Activated T-cell treated with anti-CD3 and anti-CD28 coated beads for 1 hour (primary cell): ENCODE measurements at places on chromosomes 1 and 21.
A peak's percentile ranks its signal among the peaks of the same experiment; 100 is the strongest.

DNA sequence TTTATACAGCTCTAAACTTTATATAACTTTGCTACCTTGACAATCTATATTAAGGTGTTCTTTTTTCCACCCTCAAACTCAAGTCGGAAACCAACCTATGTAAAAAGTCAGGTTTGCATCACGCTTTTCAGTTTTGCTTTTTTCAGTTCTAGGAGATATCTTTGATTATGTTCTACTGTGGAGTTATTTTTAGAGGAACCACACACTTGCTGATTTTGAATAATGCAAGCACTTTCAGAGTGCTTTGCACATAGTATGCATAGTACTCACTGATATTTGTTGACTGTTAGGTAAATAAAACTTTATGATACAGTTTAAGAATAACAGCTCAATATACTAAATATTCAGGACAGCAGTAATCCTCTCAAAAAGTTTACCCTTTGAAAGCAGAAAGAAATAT is 564.2 kb upstream of the ZRANB2 start:
- no peak for DNase-seq

DNA sequence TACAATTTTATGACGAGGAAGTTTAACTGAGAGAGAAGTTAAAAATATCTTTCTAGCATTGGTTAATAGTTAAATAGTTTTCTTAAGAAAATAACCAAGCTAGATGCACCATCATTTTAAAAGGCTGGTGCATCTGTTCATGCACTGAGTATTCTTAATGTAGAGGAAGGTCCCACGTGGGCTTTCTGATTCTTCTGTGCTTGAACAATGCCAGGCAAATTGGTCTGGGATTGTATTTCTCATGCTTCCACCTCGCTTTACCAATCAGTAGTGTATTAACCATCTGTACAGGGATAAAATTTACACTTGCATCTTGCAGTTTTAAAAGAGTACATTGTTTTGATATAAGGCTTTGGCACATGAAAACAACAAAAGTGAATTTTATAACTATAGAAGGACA is 47.4 kb upstream of the MTF2 start:
- no peak for DNase-seq

GRCh38 chr1:62294261-62294660 is 25.0 kb downstream of the KANK4 start:
- DNase-seq = no peak

- no peak for DNase-seq
These were observed 127.8 kb downstream of the TBX19 start for GRCh38 chr1:168408539-168408865.

- DNase-seq = no peak
These were observed 25.1 kb downstream of the POFUT2 start for GRCh38 chr21:45262616-45263015.

GRCh38 chr1:203342192-203342940 is 8.6 kb downstream of the FMOD start:
- peak; percentile 47 for DNase-seq

DNA sequence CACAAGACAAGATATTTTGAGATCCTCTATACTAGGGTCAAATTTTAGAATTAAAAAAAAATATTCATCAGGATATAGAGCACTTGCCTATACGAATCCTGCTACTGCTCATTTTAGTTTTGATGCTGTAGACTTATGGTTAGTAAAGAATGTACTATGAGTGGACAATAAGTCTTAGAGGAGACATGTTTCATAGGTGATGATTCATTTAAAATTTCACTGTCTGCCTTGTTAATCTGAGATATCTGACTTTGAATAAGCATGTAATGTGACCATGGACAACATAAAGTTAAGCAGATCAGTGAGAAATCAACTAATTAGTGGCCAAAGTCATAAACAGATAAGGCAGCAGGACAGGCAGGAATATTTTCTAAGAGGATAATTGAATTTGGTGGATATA is 106.8 kb upstream of the HP1BP3 start:
- no peak for DNase-seq

DNA sequence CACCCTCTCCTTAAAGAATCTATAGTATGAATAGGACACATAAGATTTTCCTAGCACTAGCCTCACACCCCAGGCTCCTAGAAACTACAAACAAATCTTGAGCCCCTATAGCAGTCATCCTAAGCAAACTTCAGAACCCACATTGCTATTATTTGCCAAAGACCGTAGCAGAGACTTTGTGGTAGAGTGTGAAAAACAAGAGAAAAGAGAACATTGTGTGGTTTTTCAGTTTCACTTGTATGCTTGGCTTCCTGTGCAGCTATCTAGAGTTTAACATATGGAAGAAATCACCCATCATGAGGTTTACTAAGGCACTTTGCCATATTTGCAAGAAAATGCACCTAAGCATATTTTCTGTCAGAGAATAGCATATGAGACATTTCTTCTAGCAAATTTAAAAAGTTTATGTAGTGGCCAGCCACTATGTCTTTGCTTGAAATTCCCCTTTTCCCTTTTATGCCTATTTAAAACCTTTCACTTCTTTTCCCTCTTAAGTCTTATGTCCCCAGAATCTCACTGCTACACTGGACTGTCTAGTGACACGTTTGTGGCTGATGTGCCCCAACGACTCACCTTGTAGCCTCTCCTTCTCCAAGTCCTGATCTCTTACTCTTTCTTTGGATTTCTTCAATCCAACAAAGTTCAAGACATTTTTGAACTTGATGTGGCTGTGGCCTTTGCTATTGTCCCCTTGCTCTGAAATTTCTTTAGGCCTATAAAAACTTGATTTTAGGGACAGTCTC is 25.6 kb downstream of the CCDC190 start:
- DNase-seq = no peak

DNA sequence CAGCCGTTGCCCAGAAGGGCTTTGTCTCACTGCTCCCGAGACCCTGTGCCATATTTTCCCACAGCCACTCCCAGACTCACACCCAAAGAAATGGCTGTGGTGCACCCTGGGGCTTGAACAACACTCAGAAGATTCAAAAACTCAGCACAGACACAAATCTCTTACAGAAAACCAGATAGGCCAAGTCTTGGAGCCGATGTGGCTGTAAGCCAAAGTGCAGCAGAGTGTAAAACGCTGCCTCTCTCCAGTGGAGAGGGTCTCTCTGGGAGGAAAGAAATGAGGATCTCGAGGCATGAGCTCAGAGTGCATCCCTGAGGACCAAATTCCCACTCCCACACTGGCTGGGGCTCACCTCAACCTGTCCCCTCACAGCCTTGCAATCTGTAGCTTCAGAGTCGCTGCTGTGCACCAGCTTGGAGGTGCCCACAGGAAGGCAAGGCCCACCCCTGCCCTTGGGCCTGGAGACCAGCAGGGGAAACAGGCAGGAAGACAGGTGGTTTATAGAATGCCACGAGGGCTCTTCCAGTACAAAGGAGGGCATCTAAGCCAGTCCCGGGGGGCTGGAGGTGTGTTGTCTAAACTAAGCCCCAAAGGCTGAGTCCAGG is 171.3 kb upstream of the AJAP1 start:
- DNase-seq = no peak

DNA sequence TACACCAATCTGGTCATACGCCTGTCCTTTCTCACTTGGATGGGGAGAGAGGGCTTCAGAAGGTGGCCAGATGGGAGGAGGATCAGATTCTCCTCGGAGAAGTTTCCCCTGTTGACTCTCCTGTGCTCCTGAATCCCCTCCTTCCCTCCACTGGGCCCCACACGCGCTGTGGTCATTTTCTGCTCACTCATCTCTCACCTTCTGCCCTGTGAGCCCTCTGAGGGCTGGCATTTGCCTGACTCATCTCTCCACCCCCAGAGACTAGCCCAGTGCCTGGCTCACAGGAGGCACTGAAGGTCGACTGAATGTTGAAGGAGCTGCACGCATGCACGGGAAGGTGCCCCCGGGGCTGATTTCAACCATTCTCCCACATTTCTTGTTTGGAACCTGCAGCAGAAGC is 14.2 kb downstream of the ABCA4 start:
- no peak for DNase-seq

GRCh38 chr1:153265457-153265856 is 6.0 kb downstream of the LORICRIN start:
- DNase-seq = no peak

- DNase-seq = peak; percentile 95
These were observed at the start of the genes PIGP and TTC3 for GRCh38 chr21:37072988-37073416. Gene PIGP, minus strand, starts transcription at chr21:37073071. Its CDS starts 556 bp downstream, at chr21:37072515. Gene TTC3, plus strand, starts transcription at chr21:37073254. Its CDS starts 14,004 bp downstream, at chr21:37087258.
